ENCODE measurements at places on chromosomes 4 and X.

DNA sequence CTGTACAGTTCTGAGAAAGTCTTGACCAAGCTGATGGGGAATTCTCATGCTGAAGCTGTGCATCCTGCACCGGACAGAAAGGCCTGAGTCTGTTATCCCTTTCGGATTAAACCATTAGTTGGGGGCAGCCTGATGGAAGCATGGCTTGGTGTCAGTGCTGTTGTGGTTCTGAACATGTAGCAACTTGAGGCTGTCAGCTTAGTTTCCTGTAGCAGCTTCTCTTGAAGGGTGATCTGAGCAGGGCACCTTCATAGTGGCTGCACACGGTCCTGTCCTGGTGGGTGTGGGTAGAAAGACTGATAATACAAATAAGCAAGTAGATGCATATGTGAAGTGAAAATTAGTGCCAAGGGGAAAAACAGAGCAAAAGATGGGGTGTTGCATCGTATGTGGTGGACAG is 11.7 kb downstream of the KIAA0232 start:
- DNase-seq, result no peak

- DNase-seq, result no peak
Observed at GRCh38 chrX:53022381-53022780, 26.2 kb upstream of the GPR173 start.

DNA sequence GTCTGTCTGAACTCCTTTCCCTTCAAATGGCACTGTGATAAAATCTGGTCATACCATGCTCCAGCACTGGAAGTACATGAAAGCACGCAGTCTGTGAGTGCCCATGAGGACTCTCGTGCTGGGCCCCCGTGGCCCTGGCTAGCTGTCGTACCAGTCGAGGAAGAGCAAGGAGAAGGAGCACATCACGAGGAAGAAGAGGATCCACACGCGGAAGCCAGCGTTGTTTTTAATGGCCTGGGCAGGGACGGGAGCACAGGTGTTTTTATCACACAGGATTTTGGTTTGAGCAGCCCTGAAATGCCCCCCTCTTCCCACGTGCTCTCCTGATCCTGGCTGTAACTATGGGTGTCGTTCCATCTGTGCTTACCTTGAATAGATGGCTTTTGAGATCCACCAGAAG is 33.0 kb downstream of the NSG1 start:
- no peak for DNase-seq

- no peak for DNase-seq
Observed at GRCh38 chr4:165905405-165906027, 32.5 kb downstream of the TLL1 start.

DNA sequence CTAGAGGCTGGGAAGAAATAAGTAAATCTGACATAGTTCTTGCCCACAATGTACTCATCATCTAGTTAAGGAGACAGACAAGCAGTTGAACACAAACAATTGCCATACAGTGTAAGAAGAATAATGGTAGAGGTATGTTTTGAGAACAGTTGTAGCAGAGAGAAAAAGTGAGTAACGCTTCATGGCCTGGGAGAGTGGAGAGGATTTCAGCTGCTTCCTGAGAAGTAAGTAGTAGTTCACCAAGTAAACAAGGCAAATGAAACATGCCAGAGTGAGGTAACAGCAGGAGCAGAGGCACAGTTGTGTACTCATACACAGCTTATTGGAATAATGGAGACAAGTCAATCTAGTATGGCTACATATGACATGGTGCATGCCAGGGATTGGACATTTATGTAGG is 53.6 kb upstream of the RAP2C start:
- no peak for DNase-seq

GRCh38 chrX:140766024-140766611 is 56.6 kb downstream of the LINC00632 start:
- no peak for DNase-seq

DNA sequence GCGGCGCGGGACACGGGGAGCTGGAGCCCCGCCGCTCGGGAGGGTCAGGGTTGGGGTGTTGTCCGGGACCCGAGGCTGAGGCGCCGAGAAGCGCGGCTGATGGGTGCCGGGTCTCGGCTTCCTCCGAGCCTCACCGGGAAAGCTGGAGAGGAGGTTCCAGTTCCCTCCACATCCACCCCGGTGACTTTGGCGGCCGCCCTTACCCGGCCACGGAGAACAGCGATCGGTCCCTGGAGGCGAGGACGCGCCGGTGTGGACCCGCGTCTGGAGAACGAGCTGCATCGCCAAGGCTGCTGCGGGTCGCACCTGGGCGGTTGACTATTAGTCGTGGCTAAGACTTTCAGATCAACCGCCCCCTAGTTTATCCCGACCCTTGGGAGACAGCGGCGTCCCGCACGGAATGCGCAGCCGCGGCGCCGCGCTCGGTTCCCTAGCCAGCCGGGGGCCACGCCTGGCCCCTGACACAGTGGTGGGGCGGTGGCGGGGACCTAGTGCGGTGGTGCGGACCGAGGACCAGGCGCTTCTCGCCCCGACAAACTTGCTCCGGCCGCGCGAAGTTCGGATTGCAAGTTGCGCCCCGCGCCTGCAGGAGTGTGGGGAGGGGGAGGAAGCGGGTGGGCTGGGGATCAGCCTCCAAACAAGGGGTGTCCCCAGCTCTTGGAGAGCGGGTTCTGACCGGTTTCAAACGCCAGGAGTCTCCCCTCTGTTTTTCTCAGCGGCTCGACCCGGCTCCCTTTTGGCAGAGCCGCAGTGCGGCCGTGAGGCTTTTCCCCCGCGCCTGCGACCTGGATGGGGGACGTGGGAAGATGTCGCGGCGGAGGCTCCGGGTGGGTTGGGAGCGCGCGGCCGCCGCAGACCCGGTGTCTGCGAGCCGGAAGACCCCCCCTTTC is 568 bp downstream of the FHDC1 start:
- DNase-seq, result no peak

- DNase-seq, result no peak
Observed at GRCh38 chr4:106273831-106274230, 42.2 kb downstream of the TBCK start.

- DNase-seq, result no peak
Observed at GRCh38 chr4:5470318-5471198, 237.8 kb downstream of the EVC2 start.
